ENCODE measurements at places on chromosomes 7 and 10.

- no peak for DNase-seq
Observed at GRCh38 chr10:24744946-24745345, 21.3 kb upstream of the ARHGAP21 start.

DNA sequence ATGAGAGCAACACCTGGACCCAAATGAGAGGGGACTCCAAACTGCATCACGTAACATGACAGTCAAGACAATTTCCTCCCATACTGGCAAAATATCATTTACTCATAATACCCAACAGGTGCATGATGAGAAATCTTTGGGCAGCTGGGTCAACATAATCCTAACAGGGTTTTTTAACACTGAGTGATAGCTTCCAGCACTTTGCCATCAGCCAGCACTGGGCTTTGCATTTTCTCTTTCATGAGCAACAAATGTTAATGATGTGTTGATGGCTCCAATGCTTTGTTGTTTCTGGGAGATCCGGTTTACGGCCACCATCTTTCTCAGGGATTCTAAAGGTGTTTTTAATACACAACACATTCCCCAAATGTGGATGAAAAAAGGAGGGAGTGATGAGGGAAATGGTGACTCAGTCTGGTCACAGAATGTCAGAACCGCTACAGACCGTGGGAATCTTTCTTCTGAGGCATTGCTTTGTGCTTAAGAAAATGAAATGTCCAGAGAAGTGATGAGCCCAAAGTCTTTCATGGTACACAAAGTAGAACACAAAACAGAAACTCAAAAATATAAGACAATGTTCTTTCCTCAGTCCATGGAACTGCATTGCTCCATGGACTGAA, 705.7 kb upstream of the IGFBP3 start:
- no peak for DNase-seq

- no peak for DNase-seq
Observed at GRCh38 chr10:87658858-87659555, 671 bp upstream of the PAPSS2 start.

DNA sequence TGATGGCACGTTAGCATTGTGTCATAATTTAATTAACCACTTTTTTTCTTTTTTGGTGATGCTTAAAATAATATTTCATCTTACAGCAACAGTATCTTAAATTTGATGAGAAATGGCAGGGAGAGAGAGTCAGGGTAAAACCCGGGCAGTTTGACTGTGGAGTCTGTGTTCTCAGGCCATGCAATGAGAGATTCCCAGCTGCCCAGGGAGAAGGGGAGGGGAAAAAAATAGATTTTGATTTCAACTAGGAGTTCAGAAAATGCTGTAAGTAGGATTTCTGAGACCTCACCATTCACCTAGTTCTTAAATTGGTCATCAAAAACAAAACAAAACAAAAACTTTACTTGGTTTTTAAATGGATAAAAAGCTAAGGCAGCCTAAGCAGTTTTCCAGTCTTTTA, 37.4 kb upstream of the XPNPEP1 start:
- no peak for DNase-seq

DNA sequence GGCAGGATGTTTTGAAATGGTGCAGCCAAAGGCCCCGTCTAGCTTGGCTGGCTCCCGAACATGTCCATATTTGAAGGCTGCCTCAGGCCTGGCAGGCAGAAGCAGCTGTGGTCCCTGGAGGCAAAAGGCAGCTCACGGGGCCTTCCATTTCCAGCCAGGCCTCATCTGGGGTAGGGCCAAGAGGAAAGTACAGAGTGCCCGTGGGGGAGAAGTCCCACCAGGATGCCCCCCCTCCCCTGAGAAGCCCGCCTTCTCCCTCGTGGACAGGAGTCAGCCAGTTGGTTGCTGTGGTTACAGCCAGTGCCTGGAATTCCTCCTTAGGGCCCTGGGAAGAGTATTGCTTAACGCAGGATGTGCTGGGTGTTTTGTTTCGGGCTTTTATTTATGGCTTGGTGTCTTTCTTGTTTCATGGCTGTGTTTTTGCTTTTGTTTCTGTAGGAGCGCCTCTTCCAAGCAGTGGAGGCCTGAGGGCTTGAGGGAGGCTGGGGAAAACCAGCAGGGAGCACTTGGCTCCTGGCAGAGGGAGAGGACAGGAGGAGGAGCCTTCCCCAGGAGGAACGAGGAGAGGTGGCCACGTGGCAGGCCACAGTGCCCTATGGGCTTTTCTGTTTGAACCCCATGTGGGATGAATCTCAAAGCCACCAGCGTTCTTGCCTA, 45.4 kb downstream of the CHST3 start:
- DNase-seq: no peak

DNA sequence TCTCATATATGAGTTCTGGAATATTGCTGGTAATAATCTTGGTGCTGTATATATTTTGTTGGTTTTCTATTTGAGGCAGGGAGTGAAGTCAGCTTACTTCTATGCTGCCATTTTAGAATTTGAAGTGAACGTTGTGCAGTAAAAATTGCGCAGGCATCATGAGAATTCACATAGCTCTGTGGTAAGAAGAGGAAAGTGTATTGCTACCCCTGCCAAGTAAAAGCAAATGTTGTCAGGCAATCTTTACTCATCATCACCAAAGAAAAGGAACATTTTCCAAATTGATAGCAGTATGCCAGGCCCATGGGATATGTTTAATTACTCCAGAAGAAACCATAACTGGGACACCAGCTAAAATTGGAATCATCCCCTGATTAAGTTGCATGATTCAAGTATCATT, 13.4 kb downstream of the FEZF1 start:
- no peak for DNase-seq

- no peak for DNase-seq
Observed at GRCh38 chr7:80185571-80185970, 50.9 kb downstream of the GNAI1 start.

GRCh38 chr7:151444632-151445031, 4.7 kb upstream of the CRYGN start:
- DNase-seq: no peak

- DNase-seq: no peak
Observed at GRCh38 chr10:62653254-62653653, 151.3 kb upstream of the ADO start.

DNA sequence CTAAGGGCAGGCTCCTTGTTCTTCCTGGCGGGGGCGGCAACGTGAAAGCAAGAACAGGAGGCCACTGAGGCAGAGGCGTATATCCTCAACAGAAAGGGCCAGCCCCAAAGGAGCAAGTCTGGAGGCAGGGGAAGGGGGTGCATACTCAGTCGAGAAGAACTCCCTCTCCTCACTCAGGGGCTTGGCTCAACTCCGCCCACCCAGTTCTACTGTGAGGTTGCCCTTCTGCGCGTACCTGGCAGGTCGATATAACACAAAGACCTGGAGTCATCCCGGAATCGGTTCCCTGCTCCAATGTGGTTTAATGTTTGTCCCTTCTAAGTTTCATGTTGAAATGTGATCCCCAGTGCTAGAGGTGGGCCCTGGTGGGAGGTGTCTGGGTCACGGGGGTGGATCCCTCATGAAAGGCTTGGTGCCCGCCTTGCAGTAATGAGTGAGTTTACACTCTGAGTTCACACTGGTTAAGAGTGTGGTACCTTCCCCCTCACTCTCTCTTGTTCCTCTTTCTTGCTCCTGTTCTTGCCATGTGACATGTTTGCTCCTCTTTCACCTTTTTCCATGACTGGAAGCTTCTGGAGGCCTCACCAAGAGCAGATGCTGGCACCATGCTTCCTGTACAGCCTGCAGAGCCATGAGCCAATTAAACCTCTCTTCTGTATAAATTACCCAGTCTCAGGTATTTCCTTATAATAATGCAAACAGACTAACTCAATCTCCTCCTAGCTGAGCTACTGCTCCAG, 32.6 kb downstream of the GSDME start:
- DNase-seq: no peak

GRCh38 chr10:68462536-68462935, 9.2 kb downstream of the DNA2 start:
- DNase-seq: no peak

GRCh38 chr7:85322252-85322651, 135.4 kb upstream of the SEMA3D start:
- DNase-seq: no peak

DNA sequence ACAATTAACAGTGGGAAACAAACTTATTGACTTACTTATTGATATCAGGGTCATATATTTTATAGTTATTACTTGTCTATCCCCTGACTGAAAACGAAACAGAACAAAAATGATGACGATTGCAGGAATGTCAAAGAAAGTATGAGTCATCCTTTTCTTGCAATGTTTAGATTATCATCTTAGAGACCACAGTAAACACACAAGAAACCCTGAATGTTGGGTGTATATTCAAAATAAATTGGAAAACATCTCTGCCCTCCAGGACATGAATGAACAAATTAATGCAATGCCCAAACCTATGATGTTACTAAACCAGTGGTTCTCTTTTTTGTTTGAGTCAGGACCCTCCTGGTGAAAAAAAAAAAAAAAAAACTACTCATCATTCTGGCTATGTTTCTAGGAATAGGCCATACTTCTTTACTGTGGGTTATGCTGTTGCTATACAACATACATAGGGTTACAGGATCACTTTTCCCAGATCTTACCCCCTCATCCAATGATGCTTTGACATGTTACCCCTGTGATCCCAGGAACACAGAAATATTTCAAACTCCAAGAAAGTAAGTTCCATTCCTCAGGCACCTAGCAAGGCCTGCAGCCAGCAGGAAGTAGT, 623.4 kb upstream of the IGFBP3 start:
- no peak for DNase-seq

GRCh38 chr10:126525326-126525725, 137.0 kb upstream of the ADAM12 start:
- no peak for DNase-seq

- DNase-seq: no peak
Observed at GRCh38 chr10:129018511-129018910, 448.5 kb upstream of the MGMT start.

GRCh38 chr7:156772725-156773124, 120.3 kb downstream of the LMBR1 start:
- DNase-seq: no peak

GRCh38 chr10:17059197-17059688, 70.4 kb downstream of the CUBN start:
- DNase-seq: no peak

GRCh38 chr10:33412653-33413361, 78.3 kb upstream of the NRP1 start:
- no peak for DNase-seq

DNA sequence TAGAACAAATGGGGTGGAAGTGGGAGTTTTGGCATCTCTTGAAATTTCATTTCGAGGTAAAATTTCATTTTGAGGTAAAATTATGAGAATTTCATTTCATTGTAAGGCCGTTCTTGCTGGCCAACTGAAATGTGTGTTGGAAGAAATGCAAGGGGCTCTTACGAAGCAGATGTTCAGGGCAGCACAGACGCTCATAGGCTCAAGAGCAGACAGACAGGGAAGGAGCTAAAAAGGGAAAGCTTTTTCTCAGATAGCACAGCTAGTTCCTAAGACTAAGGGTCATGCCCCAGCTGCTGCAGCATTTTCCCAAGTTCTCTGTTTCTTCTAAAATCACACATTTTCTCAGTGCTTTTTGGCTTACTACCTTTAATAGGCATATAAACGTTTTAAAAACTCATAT, 65.1 kb upstream of the SFMBT2 start:
- DNase-seq: no peak

GRCh38 chr10:132131581-132132420, 54.9 kb upstream of the DPYSL4 start:
- DNase-seq: no peak

DNA sequence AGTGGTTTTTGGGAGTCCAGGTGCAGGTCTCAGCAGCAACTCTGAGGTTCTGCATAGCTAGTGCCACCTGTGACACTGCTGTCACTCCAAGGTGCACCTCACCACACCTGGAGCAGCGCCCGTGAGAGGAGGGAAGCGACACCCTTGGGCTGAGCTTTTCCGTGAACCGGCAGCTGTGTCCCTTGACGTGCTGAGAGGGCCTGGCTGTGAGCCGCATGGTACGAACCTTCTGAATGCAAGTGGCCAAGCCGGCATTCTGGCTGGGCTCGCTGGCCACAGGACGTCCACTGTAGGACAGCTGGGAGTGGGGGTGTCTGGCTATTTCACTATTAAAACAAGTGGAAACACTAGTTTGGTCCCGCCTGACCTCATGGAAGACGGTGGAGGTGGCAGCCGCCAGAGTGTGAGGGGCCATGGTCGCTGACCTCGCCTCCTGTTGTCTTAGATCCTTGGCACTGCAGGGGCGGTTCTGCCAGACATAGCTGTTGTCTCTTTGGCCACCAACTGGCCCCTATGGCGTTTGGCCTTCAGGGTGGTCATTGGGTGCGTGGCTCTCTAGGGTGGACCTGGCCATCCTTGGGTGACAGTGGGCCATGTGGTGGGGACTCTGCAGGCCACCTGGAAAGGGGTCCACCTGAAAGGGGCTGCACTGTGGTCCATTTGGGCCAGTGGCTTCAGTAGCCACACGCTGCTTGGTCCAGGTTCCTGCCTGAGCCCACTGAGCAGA, 12.9 kb downstream of the INPP5A start:
- no peak for DNase-seq

DNA sequence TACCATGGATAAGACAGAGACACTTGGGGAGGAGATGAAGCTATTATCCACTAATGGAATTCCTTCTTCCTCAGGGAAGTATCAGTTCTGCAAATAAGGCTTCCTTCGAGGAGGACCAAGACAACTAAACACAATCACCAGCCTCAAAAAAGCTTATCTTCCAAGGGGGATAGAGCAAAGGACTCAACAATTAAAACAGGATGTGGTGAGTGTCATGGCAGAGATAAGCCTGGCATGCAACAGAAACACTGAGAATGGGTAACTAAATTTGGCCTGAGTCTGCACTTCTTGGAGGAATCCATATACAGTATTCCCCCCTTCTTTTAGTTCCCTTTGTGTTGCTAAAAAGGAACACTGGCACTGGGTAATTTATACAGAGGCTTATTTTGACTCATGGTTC, 1285.2 kb downstream of the GATA3 start:
- DNase-seq: no peak

DNA sequence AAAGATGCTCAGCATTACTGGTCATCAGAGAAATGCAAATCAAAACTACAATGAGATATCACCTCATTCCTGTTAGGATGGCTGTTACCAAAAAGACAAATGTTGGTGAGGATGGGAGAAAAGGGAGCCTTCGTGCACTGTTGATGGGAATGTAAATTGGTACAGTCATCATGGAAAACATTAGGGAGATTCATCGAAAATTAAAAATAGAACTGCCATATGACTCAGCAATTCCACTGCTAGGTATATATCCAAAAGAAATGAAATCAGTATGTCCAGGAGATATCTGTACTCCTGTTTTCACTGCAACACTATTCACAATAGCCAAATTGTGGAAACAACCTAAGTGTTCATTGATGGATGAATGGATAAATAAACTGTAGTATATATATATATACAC, 228.1 kb downstream of the ACTR3B start:
- no peak for DNase-seq

DNA sequence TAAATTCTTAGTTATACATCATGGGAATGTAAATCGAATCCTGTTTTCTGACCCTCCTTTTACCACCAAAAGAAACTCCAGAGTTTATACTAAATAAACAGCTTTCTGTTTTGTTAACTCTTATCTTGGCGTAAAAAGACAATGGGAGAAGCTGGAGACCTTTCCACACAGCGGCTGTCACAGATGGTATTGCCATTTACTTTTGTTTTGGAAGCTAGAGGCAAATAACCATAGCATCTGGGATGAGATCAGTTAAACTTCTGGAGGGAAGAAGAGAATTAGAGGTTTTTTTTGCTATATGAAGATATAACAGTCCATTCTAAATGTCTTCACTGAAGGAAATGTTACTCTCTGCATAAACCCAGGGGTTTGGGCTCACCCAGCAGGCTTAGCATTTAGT, 258.9 kb downstream of the REEP3 start:
- DNase-seq: no peak
